ENCODE measurements at places on chromosomes 4 and X.

DNA sequence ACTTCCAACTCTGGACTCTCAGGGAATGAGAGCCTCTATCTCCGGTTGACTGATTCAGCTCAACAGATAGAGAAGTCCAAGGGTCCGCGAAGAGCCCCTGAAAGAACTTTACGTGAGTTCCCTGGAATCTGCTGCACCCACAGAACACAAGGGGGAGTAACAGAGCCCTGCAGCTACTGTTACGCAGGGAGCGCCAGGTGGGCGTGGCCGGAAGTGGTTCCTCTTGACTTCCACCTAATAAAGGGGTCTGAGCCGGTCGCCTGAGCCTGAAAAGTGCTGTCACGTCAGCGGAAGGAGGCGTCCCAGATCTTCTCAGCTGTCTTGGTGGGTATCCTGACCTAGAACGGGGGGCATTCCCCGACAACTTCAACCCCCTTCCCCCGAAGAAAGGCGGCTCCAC lies at the start of gene MAGEB6:
TSS of gene MAGEB6 (plus strand) at position 237 of the 400 bp plus-strand sequence. CDS start 1,407 bp downstream, outside the sequence.
- peak; percentile 5 for DNase-seq

- no peak for DNase-seq
These were observed 366.6 kb upstream of the GALNT7 start for GRCh38 chr4:172802032-172802431.

- no peak for DNase-seq
These were observed 28.2 kb downstream of the PHKA1 start for GRCh38 chrX:72685810-72686456.

DNA sequence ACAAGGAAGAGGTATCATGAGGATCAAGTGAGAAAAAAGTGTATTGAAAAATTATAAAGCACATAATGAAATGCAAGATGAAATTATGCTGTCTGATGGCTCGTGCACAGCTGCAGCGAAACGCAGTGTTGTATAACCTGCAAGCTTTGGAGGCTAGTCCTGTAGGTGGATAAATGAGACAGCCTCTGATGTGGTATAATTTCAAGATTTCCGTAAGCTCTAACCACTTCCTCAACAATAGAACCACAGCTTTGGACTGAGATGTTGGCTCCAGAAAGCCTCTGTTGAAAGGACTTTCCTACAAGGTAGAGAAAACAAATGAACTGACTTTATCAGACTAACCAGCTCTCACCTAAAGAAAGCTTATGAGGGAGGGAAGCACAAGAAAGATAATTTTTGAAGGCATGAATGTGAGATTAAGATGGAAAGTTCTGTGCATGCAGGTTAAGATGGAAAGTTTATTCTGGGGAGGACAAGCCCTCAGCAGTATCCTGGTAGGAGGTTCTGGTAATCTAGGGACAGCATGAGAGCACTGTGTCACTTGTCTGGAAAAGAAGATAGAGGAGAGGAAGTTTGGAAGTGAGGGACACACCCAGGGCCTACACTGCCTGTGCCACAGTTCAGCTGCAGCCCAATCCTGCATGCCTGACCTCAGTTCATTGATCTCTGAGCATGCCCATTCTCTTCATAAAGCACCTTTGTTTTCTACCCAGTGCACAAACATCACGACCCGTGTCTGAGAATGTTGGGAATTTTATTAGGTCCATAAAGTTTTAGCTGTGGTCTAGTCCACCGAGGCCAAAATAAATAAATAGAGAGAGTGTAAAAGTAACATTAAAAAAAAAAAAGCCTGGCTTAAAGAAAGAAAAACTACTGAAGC lies 161.5 kb upstream of the SFRP2 start:
- no peak for DNase-seq

DNA sequence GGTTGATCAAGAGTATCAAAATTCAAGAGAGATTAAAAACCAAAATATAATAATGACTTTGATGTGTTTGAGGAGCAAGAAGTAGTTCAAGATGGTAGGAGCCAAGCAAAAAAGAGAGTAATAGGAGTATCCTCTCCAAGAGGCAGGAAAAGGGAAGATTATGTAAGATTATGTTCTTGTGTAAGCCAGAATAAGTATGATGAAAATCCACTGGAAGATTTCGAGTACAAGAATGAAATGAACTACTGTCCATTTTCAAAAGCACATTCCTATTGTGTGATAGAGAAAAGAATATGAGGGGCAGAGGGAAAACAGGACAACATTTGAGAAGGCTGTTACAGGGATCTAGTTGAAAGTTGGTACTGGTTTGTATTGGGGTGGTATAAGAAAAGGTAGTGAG lies 659.6 kb upstream of the INTU start:
- DNase-seq: no peak

DNA sequence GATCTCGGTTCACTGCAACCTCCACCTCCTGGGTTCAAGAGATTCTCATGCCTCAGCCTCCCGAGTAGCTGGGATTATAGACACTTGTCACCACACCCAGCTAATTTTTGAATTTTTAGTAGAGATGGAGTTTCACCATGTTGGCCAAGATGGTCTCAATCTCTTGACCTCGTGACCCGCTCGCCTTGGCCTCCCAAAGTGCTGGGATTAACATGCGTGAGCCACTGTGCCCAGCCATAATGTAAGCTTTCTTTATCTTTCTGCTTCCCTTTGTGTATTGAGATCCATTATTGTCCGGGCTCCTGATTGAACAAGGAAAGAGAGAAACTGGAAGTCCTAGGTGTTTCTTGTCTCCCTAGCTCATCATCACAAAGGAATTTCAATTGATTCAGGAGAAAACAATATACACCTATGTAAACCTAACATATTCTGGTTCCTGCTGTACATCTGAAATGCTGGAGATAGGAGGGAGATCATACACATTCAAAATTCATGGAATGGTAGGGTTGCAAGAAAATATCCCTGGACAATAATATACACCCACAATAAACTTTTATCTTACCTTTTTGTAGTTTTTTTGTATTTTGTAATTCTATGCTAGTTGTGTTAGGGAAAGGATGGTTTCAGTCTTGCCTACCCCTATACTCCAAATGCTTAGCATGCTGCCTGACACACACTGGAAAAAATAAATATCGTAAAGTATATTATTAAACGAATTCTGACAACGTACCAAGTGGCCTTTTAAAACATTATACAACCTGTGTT lies 194.4 kb upstream of the HS3ST1 start:
- DNase-seq: no peak

GRCh38 chrX:40878766-40879165 lies 143.4 kb upstream of the MED14 start:
- peak; percentile 15 for DNase-seq

All from iPS-NIHi11 (cell line).